ENCODE measurements at places on chromosomes 5 and 9.

DNA sequence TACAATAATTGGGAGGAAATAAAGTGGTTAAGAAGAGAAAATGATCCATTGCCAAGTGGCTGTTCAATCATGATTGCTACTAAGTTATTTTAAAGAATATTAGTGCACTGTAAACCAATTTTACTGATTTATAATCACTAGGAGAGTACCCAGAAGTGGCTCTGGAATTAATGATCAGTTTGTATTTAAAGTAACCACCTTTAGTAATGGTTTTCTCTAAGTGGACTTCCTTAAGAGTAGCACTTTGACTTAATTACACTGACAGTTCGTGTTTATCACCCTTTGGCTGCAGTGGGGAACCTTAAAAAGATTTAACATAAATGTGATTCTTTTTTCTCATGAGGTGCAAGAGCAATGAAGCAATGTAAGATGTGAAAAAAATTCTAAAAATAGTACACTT, 310.8 kb downstream of the CDH12 start:
- no peak for DNase-seq

- no peak for DNase-seq
Measured at GRCh38 chr5:90472783-90473395, 1.7 kb downstream of the MBLAC2 start.

- no peak for DNase-seq
Measured at GRCh38 chr9:73219985-73220626, 68.4 kb downstream of the ANXA1 start.

GRCh38 chr9:76330034-76330433, 64.2 kb downstream of the RFK start:
- no peak for DNase-seq

DNA sequence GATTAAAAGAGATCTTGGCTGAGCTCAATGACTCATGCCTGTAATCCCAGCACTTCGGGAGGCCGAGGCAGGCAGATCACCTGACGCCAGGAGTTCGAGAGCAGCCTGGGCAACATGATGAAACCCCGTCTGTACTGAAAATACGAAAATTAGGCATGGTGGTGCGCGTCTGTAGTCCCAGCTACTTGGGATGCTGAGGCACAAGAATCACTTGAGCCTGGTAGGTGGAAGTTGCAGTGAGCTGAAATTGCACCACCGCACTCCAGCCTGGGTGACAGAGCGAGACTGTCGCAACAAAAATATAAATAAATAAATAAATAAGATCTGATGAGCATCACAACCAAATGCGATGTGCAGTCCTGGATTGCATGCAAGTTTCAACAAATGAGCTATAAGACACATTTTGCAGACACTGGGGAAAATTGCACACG, 8.7 kb upstream of the ENG start:
- DNase-seq, result no peak

GRCh38 chr9:112754578-112754977, 4.0 kb downstream of the SNX30 start:
- DNase-seq, result peak; percentile 41

GRCh38 chr5:82381591-82381990, 103.4 kb upstream of the RPS23 start:
- DNase-seq, result no peak

- no peak for DNase-seq
Measured at GRCh38 chr9:115373000-115373709, 255.2 kb upstream of the TNC start.

GRCh38 chr5:151718153-151718552, 31.4 kb upstream of the SPARC start:
- DNase-seq, result no peak

- no peak for DNase-seq
Measured at GRCh38 chr9:90274725-90275124, 367.9 kb downstream of the DIRAS2 start.

DNA sequence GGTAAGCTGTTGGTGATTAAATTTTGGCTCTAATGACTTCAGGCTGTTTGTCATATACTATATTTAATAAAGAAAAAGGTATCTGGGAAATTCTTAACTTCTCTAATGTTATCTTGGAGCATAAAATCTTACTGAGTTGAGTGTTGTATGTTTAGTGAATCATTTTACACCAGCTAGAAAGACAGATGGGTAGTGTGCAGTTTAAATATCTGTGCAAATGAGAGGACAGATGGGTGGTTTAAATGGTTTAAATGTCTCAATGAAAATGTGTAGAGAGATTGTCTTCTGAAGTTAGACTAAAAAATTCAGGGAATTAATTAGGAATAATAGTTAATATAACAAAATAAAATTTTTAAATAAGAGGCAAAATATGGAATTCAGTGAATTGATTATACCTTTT, 114.5 kb downstream of the FER start:
- no peak for DNase-seq

- no peak for DNase-seq
Measured at GRCh38 chr5:125109816-125110215, 363.4 kb upstream of the ZNF608 start.

GRCh38 chr5:14326035-14326903, 183.1 kb downstream of the TRIO start:
- no peak for DNase-seq

DNA sequence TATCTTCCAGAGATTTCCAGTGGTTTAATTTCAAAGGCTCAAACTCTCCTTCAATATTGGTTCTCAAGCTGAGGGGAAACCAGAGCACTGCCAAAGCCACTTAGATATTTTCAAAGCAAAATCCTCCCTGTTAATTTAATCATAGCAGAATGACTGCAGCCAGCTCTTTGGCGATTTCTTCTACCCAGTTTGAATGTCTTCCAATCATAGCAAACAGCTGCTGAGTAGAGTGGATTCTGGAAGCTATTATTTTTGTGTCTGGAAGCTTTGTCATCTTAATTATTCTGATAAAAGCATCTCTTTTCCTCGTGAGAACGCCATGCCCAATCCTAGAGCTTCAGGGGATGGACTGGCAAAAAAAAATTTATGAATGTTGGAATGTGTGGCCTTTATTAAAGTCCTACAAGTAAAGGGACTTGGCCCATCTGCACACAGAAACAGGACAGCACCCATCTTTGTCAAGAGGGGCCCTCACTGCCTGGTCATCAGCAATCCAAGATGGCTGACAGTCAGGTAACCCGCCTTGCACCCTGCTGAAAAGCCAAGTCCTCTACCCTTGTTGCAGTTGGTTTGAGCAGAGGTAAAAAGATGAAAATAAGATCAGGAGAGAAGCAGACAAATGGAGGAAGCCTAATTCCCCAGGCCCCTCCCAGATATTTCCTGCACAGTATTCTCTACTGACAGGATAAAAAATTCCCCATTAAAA, 125.1 kb downstream of the SUSD1 start:
- DNase-seq, result no peak

DNA sequence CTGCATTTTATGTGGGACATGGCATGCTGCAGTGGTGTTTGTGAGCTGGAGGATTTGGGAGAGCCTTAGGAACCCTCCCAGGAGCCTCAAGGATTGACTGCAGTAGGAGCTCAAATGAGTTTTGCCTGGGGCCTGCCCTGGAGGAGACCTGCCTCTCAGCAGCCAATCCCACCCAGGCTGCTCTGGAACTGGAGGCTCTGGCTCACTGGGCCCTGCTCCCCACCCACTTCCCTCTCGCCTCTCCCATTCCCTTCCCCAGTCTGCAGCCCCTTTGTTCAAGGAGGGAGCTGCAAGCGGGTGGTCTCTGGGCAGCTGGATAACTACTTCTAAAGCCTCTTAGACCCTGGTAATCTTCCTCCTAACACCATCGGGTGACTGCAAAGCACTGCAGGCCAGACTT, 24.2 kb downstream of the KCNIP1 start:
- no peak for DNase-seq

DNA sequence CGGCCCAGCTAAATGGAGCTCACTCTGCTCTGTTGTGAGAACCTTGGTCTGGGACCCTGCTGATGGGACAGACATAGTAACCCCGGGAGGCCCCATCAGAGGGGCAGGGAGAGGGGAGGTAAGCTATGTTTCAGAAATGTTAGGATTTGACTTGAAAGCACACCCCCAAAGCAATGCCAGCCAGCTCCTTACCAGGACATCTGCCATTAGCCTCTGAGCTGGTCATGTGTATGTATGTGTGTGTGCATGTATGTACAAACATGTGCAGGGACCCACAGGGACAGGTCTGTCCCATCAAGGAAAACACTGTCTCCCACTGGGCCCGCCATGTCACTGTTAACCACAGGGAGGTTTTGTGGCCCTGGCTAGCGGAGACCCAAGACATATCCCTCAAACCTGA, 14.5 kb downstream of the SLC22A4 start:
- DNase-seq, result no peak

- DNase-seq, result no peak
Measured at GRCh38 chr5:72326306-72326649, 6.1 kb downstream of the PTCD2 start.

DNA sequence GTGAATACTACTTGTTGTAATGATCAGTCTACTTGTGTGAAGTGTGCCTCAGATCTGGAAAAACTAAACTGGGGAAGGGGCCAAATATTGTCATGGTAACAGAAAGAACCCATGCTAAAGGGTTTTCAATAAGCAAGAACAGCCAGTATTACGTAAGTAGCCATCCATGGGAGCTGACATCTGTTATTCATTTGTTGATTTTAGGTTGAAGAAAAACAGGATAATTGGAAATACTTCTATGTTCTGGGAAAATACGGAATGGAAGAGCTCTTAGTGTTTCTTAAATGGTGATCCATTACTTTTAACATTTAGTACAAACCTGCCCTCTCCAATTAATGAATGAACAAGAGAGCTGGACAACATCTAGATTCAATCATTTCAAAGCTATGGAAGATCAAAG, 485.8 kb downstream of the NTRK2 start:
- no peak for DNase-seq

GRCh38 chr9:134484479-134484878, 157.1 kb upstream of the COL5A1 start:
- no peak for DNase-seq

DNA sequence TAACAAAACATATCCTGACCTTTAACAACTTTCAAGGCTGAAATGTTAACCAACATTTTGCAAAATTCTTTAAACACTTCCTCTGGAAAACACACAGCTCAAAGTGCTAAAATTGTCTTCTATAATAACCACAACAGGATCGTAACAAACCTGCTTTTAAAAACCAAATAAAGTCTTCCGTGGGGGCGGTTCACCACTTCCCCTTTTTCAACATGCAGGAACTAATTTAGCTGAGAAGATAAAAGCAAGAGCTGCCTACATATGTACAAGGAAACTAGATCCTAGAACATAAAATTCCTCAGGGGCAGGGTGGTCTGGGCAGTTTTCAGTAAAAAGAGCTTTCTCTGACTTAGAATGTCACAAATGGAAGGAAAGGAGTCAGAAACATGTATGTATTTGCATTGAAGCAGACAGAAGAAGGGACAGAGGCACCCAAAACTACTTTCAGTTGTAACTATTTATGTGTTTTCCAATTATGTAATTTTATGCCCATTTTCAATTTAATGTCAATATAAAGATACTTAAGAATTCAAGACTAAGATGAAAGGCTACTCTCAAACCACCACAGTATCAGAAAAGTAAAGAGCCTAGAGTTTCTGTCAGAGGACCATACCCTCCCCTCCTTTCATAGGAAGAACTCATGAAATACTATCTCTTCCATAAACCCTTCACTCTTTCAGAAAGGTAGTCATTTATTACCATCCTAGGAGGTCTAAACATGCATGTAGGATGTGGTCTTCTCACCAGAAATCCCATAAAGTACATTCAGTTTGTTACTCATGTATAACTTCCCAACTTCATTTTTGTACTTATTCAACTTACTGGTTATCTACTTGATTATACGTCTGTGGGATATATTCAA, 185.9 kb upstream of the RASA1 start:
- peak; percentile 26 for DNase-seq

DNA sequence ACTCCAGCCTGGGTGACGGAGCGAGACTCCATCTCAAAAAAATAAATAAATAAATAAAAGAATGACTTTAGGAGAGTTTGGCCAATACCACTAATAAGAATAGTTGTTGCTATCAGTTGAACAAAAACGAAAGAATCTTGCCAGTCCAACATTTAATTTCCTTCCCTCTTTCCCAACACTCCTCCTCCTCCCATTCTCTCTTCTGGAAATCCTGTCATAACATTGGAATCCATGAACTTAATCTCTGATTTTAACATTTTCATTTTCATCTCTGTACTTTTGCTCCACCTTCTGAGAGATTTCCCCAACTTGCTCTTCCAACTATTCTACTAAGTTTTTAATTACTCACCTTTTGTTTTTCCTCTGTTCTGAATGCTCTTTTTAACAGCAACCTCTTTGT, 42.8 kb upstream of the CDK20 start:
- DNase-seq, result no peak

DNA sequence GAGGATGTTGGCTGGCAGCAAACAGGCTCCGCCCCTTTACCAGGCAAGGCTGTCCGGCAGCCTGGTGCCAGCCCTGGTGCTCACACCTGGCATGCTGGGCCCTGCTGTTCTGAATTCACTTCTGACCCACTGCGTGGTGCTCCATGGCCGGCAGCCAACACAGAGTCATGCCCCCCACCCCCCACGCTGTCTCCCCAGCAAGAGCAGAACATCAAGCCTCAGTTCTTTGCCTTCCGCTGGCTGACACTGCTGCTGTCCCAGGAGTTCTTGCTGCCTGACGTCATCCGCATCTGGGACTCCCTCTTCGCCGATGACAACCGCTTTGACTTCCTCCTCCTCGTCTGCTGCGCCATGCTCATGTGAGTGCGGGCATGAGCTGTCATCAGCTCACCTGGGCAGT, 12.6 kb upstream of the ENDOG start:
- no peak for DNase-seq

GRCh38 chr9:134536101-134536900, 105.3 kb upstream of the COL5A1 start:
- no peak for DNase-seq

GRCh38 chr5:170312666-170313065, 15.1 kb upstream of the LCP2 start:
- no peak for DNase-seq

- no peak for DNase-seq
Measured at GRCh38 chr5:133404724-133405123, 207.6 kb downstream of the FSTL4 start.

- DNase-seq, result no peak
Measured at GRCh38 chr5:111116550-111116949, 24.4 kb downstream of the WDR36 start.

DNA sequence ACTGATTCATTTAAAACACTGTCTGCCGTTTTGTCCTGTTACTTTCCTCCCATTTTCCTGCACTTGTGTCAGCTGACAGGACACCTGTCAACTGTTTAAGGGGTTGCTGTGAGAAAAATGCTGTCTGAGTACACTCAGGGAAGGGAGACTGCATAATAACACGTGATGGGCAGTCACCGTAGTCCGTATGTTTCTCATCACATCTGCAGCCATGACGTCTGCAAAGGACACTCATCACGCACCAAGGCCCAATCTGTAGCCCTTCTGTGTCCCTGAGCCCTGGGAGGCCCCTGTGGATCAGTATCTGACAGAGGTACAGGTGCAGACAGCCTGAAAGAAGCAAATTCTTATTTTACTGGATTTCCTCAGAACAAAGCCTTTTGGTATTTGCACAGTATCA, 396.3 kb downstream of the YTHDC2 start:
- no peak for DNase-seq

GRCh38 chr5:115435778-115436712, 108.5 kb downstream of the FEM1C start:
- DNase-seq, result no peak

All from effector memory CD8-positive, alpha-beta T cell (primary cell).